BJ (cell line): ENCODE measurements at places on chromosomes 6 and 20.

DNA sequence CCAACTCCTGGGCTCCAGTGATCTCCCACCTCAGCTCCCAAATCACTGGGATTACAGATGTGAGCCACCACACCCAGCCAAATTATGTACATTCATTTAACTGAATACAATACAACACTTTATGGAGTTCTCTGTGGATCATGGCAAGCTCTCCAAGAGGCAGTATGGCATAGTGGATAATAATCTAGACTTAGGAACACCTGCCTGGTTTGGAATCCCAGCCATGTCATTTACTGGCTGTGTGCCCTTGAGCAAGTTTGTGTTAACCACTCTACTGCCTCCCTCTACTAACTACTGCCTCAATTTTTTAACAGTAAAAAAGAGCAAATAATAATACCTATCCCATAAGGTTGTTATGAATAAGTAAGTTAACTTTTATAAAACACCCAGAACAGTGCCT lies 1.9 kb upstream of the ETV7 start:
- no peak for DNase-seq

DNA sequence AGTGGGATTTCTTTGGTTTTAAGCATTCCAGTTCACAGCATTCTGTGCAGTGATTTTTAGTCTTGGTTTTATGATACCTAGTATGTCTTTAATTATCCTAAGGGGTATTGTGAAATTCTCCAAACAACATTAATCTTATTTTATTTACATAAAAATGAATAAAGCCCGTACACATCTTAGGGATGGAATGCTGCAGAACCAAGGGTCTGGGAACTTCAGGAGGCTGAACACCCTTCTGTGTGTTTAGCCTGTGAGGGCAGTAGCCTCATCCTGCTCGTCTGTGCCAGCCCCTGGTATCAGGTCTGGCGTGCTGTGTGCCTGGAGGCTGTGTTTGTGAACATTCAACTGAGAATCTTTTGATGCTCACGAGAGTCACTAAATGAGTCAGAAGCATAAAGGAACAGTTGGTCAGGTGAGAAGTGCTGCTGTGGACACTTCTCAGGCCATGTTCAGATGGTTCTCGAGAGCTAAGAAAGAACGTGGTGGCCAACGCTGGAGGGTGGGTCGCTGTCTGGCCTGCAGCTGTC lies 25.2 kb upstream of the C20orf204 start:
- peak; percentile 19 for DNase-seq

DNA sequence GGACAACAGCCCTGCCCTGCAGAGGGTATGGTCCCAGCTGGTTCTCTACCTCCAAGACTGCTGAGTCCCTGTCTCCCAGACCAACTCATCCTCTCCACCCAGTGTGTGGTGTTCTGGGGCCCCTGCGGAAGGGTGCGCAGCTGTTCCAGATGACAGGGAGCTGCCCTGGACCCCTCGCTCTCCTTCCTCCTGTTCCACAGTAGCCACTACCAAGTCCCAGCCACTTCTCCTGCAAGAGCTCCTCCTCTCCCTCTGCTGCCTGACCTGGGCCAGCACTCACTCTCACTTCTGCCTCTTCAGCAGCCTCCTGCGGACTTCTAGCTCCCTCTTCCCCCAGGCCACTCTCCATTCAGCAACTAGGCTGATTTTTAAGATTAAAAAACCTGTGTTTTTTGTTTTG lies 40.1 kb upstream of the TMEM181 start:
- no peak for DNase-seq

DNA sequence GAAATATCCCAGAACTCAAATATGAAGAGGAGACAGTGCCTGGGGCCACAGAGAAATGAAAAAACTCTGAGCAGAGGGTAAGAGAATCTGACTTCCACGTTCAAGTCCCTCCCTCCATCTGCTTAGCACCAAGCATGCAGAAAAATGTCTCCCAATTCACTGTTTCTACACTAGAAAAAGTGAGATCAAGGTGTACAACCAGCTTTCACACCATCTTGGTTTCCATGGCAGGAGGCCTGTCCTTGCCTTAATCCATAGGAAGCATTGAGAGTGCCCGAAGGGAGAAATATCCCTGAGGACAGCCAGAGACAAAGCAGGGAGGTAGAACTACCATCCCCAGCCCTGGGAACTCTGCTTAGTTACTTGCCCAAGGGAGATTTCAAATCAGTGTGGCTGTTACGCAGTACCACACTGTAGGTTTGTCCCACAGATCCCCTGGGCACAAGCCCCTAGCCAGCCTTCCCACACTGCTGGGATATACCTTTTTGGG lies 82.9 kb downstream of the SCML4 start:
- DNase-seq, result no peak

- peak; percentile 85 for DNase-seq
Observed at GRCh38 chr20:33561692-33562601, 72.1 kb downstream of the CBFA2T2 start.

DNA sequence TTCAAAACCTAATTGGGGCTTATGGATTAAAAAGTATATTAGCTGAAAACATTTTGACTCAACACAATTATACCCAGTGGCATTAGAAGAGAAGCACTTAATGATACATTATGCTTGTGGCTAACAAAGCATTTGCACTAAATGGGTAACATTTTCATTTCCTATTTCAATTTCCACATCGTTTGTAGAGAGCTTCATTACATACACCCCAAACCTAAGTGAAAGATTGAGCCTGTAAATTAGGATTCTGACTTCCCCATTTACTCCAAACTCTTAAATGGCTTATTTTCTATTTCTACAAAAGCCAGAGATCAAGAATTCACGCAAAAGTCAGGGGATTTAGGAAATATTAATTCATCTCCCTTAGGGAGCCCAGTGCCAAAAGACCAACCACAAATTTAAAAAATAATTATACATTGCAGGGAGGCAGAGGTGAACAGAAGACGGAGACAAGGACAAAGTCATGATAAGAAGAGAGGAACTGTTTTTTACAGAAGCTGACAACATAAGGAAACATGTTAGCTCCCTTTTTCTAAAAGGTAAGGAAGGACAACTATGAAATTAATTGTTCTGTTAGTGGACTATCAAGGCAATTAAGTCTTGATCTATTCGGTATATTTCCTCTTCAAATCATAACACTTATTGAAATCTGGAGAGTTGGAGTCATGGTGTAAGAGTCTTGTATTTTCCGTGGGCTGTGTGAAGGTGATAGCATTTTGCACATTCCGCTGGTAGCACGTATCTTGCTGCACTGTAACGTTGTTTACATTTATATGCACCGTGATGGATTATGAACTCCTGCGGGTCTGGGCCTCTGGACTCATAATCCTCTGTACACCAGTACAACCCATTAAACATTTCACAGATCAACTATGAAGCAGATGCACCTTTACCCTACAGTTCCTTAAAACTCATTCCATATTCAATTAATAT lies 24.8 kb upstream of the EZR start:
- no peak for DNase-seq
